Tibial nerve (tissue), 4 donors: ENCODE measurements at places on chromosomes 13 and 19. TPM values are rescaled to one million over a fixed set of nuclear protein-coding genes. Genes with fewer than 3 reads are reported as not detected.

ACOD1 gene
- not detected for total RNA-seq

TNNI3 gene
- not detected for total RNA-seq

DNA sequence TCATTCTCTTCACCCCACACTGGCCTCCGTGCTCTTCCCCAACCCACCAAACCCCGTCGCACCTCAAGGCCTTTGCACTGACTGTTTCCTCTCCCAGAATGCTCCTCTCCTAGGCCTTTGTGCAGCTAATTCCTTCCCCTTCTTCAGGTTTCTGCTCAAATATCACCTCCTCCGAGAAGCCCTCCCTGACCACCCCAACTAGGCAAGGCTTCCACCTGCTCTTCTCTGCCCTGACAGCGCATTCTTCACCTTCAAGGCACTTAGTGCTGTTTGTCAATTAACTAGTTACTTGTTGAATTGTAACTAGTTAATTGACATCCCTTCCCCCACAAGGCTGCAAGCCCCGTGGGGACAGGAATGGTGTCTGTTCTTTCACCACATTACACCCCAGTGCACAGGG lies 7.8 kb upstream of the NCCRP1 start:
- no peak for DNase-seq

DNA sequence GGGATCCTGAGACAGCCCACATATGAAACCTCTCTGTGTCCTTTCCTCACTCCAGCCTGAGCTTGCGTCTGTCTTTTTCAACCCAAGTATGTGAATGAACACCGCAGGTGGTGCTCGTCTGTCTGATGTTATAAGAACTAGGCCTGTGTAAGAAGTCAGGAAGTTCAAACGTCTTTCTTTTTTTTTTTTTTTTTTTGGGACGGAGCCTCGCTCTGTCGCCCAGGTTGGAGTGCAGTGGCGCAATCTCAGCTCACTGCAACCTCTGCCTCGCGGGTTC lies 92.3 kb downstream of the ANKRD10 start:
- no peak for DNase-seq

GRCh38 chr19:50268501-50268900 lies 60.7 kb downstream of the KCNC3 start:
- no peak for DNase-seq

DNA sequence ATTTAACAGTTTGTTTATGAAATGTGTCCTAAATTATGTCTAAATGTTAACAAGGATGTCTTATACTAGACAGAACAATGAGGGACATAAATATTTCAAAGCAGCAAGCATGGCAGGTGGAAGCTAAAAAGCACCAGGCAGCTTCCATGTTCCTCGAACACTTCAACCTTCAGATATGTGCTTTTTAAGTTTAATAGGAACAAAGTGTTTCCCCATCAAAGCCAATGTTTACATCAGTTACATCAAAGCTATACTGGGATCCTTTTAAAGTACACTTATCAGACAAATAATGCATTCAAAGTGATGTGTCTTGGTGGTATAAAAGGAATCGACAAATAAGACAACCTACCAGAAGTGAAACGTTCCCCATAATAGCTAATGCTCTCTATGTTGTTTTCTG lies 2841.1 kb upstream of the PCDH20 start:
- DNase-seq, result no peak

- DNase-seq, result no peak
Measured at GRCh38 chr19:10260141-10260584, 8.1 kb downstream of the MRPL4 start.

GRCh38 chr13:62524061-62524460 lies 1108.4 kb upstream of the PCDH20 start:
- no peak for DNase-seq
